Activated naive CD8-positive, alpha-beta T cell treated with anti-CD3 and anti-CD28 coated beads, Interleukin-2, amount 10 ng/mL, durations not matched to agents 7 days and 5 days (primary cell): ENCODE measurements at places on chromosomes 6 and 20. TPM values are rescaled to one million over a fixed set of nuclear protein-coding genes. Genes with fewer than 3 reads are reported as not detected.

GRCh38 chr6:35576682-35577081 is 64.0 kb upstream of the TULP1 start:
- H3K27me3 ChIP-seq: no peaks in the 10 kb centered on the region
- no peak for DNase-seq
- H3K4me3 ChIP-seq: no peak overlapping the region
- H3K4me1 ChIP-seq: peaks cover 5% of the 10 kb centered on the region

GNMT gene
- total RNA-seq: 1.0 TPM

- no peak for DNase-seq
- no peaks in the 10 kb centered on the region for H3K27me3 ChIP-seq
- no peaks in the 10 kb centered on the region for H3K36me3 ChIP-seq
Observed at GRCh38 chr6:22471132-22471690, 98.2 kb upstream of the HDGFL1 start.

SLC16A10 gene
- 7.1 TPM for total RNA-seq

GRCh38 chr6:106125925-106126435 is 39.8 kb downstream of the PRDM1 start:
- H3K27ac ChIP-seq: peak overlapping the region; percentile 56
- H3K4me1 ChIP-seq: peaks cover 26% of the 10 kb centered on the region
- DNase-seq: no peak
- peaks cover 14% of the 10 kb centered on the region for H3K27me3 ChIP-seq

- no peak overlapping the region for H3K4me3 ChIP-seq
- H3K36me3 ChIP-seq: no peaks in the 10 kb centered on the region
- H3K27me3 ChIP-seq: no peaks in the 10 kb centered on the region
- H3K27ac ChIP-seq: no peak overlapping the region
- DNase-seq: no peak
- H3K4me1 ChIP-seq: no peaks in the 10 kb centered on the region
Observed at GRCh38 chr6:76701610-76702009, 629.1 kb upstream of the IMPG1 start.

DNA sequence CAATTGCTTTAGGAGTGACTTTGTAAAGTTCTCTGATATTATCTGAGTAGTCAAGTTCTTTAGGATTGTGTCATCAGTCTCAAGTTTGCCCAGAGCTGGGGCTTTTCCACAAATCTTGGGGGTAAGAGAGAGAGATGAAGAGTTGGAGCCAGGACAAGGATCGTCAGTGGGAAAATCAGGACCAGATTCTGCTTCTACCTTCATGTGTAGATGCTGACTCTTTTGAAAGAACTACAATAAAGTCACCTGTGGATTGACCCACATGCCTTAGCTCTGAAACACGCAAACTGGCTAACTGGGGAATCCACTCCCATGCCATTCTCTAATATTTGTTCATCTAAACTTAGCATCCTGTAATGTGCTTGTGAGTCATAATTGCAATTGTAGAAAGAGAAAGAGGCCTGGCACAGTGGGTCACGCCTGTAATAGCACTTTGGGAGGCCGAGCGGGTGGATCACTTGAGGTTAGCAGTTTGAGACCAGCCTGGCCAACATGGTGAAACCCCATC is 15.6 kb upstream of the BICRAL start:
- H3K36me3 ChIP-seq: peaks cover 13% of the 10 kb centered on the region
- DNase-seq: no peak
- no peak overlapping the region for H3K4me3 ChIP-seq

GRCh38 chr6:104459543-104459942 is 400.2 kb downstream of the HACE1 start:
- no peaks in the 10 kb centered on the region for H3K36me3 ChIP-seq
- no peak for DNase-seq
- no peak overlapping the region for H3K27ac ChIP-seq
- no peak overlapping the region for H3K4me3 ChIP-seq
- no peaks in the 10 kb centered on the region for H3K4me1 ChIP-seq
